ENCODE measurements at places on chromosomes 11 and 22.
A peak's percentile ranks its signal among the peaks of the same experiment; 100 is the strongest.

- no peak for DNase-seq
These were observed 773.0 kb upstream of the LUZP2 start for GRCh38 chr11:23723861-23724260.

- no peak for DNase-seq
These were observed 55.6 kb downstream of the MCM5 start for GRCh38 chr22:35455529-35455928.

GRCh38 chr11:76510060-76511047, 65.5 kb downstream of the EMSY start:
- DNase-seq, result no peak

- DNase-seq, result no peak
These were observed 18.5 kb downstream of the PLA2G6 start for GRCh38 chr22:38162881-38163843.

GRCh38 chr11:75542088-75542438, 16.3 kb upstream of the GDPD5 start:
- no peak for DNase-seq

DNA sequence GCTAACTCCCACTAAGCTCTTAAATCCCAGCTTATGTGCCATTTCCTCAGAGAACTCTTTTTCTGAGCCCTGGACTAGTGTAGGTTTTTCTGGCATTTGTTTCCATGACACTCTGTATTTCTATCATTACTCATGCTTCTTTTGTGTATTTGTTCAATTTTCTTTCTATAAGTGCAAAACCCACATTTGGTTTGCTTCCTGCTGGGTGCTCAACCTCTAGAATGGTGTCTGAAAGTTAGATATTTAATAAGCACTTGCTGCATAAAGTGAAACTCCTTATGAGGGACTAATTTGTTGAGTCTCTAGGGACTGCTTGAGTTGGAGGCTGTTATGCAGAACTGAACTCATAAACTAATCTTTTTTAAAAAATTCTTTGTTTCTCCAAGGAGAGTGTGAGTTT, 68.6 kb downstream of the SYT9 start:
- DNase-seq, result no peak

- DNase-seq, result no peak
These were observed 20.3 kb upstream of the PARVA start for GRCh38 chr11:12356944-12357655.

GRCh38 chr11:328012-328411, 7.4 kb upstream of the IFITM3 start:
- no peak for DNase-seq

GRCh38 chr11:2186669-2187279, 15.2 kb upstream of the TH start:
- DNase-seq, result peak; percentile 40

DNA sequence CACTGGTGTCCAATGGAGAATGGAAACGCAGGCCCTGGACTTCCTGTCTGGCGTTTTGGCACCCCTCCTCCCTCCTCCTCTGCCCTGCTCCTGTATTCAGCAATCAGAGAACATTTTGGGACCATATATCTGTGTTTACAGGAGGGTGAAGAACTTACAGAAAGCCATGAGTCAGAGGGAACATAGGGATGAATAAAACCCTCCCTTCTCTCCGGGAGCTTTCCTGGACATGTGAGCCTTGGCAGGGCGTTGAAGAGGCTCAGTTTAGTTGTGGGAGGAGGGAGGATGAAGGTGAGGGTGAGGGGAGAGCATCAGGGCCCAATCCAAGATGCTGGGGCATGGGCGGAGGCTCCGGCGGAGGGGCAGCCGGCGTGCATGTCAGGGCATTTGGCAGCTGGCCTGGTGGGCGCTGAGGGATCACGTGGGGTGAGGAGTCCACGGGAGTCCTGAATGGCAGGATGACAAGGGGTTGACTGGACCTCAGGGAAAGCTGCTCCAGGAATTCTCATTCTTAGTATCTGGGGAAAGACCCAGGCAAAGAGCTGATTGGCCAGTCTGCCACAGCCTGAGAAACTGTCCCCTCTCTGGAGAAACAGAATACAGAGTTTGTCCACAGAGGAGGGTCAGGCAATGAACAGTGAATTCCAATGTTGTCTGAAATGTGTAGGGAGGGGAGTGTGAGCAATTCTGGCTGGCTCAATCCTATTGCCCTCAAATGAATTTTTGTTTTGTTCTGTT, 28.9 kb downstream of the MICAL2 start:
- no peak for DNase-seq

DNA sequence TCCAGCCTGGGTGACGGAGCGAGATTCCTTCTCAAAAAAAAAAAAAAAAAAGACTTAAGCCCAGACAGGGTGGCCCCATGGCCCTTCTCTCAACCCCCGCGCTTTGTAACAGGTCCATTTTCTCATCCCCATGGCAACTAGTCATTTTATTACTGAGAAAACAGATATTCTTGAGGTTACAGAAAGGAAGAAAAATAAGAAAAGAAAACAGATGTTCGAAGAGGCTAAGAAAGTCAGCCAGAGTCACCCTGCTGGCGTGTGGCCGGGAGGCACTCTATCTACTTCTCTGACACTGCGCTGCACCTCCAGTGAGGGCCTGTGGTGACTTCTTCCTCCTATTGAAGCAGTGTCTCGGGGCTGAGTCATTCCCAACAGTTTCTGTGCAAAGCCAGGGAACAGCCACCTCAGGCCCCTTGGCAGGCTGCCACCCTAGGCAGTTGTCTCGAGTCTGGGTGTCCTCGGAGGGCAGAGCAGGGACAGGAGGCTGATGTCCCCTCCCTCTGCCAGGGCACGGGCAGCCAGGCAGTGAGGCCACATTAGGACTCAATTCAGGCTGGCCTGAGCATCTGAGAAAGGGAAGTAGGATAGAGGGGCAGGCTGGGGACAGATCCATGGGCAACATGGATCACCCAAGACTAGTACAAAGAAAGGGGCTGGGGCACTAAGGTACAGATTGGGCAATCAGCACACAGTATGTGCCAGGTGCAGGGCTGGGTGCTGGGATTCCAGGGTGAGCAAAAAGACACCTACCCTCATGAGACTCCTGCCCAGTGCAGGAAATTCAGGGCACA, 16.4 kb upstream of the SYVN1 start:
- peak; percentile 26 for DNase-seq

- DNase-seq, result no peak
These were observed 1430.7 kb downstream of the BRD1 start for GRCh38 chr22:48396785-48397530.

DNA sequence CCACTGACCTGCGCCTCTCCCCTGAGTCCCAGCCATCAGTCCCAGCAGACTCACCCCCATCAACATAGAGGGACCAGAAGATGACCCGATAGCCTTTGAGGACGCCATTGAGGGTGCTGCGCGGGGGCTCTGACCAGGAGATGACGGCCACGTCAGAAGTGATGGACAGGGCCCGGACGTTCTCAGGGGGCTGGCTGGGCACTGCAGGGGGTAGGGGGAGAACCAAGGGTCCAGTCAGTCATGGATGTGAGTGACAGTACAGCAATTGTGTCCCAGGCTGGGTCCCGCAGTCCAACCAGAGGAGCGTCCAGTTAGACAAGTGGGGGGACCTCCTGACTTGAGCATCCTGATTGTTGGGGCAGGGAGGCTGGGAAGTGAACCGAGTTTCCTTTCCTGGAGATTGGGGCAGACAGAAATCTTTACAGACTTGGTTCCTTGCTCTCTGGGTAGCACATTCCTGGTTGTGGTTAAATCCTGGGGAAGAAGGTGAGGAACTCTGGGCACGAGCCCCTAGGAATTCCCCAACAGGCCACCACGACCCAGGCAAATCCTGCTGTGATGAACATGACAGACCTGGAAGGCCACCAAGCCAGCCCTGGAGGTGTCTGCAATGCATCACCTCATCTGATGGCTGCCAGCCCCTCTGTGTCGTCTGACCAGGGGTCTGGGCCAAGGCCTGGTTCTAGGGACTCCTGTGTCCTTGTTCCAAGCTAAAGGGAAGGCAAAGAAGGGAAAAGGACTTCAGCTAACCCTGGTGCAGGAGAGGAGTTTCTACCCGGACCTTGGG, 133.9 kb downstream of the CEP164 start:
- no peak for DNase-seq

DNA sequence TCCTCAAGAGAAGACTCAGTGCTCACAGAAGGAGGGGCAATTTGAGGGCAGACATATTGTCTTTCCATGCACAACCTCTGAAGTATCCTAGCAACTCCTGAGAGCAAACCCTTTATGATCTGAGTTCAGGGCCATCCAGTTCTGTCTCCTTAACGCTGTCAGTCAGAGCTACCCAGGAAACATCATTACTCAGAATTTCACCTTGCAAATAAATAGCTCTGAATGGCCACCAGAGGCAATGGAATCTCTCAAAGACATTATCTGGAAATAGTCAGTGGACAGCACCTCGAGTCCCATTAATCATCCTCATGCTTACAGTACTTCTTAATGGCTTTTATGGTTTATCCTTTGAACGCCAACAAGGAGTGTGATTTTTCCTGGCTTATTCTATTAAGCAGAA, 656.1 kb downstream of the OPCML start:
- no peak for DNase-seq

DNA sequence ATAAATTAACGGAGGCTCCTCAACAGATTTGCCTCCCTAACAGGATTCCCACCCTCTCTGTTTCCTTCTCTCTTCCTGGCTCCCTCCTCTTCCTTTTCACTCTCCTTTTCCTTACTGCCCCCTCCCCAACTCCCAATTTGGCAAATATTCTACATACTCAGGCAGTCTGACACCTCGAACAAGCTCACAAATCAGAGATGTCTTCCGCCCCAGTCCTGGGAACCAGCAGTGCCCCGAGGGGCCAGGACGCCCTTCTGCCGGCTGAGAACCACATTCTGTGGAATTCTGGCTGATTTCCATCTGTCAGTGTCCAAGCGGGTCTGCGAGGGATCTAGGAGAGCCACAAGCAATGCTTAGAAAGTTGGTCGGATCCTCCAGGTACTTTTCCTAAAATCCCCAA, 94.0 kb downstream of the NTM start:
- no peak for DNase-seq

DNA sequence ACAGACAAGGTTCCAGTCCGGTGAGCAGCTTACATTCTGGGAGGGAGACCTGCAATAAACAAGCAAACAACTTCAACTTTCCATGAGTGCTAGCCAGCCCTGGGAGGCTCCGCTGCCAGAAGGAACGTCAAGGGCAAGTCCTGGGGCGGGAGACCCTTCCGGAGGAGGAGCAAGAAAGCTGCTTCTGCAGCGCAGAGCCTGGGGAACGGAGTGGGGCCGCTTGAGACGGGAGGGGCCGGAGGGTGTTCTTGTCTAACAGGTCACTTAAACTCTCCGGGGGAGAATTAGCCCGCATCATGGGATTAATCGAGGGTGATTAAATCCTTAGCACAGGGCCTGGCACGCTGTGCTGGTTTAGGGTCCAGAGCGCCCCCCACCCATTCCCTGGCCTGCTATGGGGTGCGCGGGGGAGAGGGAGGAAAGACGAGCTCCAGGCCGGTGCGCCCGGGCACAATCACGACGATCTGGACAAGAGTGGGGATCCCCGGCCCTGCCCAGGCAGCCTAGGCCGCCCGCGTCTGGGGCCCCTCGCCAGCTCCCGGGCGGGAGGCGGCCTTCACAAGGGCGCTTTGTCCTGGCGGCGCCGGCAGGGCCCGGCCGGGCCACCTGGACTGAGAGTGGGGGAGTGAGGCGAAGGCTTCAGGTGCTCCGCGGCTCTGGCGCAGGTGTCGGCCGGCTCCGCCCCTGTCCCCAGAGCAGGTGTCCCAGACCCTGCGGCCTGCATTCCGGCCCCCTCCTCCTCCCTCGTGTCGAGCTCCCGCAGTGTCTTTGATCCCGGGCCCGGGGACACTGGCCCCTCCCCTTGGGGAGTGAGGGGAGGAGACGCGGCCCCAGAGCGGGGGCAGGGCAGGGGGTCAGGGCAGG, 663 bp upstream of the LARGE2 start:
- no peak for DNase-seq

DNA sequence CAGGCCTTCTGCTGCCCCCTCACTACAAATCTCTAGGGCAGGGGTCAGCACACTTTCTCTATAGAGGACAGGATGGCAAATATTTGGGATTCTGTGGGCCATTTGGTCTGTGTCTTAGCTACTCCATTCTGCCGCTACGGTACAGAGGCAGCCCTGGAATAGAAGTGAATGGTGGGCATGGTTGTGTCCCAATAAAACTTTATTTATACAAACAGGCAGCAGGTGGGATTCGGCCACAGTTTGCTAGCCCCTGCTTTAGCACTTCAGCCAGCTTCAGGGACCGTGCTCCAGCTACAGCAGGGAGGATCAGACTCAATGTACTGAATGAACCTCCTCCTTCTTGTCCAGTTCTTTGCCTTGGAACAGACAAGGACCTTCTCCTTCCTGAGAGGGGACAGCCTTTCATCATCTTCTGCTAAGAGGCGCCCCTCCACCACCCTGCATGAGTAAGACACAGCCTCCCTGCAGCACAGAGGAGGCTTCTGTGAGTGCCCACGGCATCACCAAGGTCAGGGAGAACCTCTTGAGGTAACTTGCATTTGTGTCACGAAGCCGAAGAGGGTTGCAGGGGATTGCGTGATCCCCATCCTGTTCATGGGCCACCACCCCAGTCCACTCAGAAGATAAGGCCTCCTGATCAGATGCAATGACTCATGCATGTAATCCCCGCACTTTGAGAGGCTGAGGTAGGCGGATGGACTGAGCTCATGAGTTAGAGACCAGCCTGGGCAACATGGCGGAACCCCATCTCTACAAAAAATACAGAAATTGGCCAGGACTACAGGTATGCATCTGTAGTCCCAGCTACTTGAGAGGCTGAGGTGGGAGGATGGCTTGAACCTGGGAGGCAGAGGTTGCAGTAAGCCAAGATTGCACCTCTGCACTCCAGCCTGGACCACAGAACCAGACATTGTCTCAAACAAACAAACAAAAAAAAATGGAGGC, 4.6 kb downstream of the C11orf24 start:
- DNase-seq, result no peak

GRCh38 chr11:133724116-133724515, 121.2 kb downstream of the SPATA19 start:
- DNase-seq, result no peak

DNA sequence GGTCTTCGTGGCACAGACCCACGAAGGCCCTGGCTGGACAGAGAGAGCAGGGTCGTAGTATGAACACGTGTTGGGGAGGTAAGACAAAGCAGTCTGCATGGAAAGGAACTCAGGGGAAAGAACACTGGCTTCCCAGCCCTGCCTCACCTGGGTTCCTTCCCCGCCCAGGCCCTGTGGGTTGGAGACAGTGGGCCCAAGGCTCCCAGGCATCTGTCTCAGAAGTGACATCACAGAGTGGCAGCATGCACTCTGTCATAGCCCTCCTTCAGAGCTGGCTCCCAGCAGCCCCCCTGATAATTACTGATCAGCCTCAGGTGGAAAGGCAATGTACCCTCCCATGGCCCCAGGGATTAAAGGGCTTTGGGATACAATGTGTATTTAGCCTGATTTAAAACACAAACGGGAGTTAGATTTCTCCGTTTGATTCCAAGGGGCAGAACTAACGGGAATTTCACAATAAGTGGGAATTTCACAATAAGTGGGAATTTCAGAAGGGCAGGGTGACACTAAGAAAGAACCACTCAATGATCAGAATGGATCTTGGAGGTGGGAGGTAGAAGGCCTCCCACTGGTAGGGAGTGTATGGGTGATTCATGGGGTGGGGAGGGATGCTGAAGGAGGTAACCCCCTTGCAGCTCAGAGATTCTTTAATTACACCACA, 65.1 kb downstream of the SLC22A12 start:
- DNase-seq, result no peak

- no peak for DNase-seq
These were observed 645 bp downstream of the RTCB start for GRCh38 chr22:32411402-32411801.

GRCh38 chr11:44870615-44871176, 80.0 kb downstream of the TP53I11 start:
- DNase-seq, result no peak
